CD4-positive, alpha-beta T cell treated with Interleukin-6 at 100 ng/mL for 8 hours (primary cell): ENCODE measurements at places on chromosomes 6 and 20.

- no peak for DNase-seq
These were observed 37.4 kb upstream of the ARMH2 start for GRCh38 chr6:24836109-24836508.

DNA sequence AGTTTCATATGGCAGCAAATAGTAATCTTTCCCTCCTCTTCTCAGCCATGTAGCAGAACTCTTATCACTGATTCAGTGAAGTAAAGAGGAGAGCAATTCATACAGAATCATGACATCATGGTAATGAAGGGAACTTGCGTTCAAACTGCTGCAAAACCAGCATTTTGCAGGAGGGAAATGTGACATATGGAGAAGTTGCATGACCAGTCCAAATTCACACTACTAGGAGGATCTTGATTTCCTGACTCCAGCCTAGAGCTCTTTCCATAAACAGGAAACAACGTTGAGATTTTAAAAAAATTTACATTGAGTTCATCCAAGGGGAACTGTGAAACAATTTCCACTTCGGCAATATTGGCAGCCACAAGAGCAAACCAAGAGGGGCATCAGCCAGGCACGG, 63.8 kb downstream of the MBOAT1 start:
- no peak for DNase-seq

DNA sequence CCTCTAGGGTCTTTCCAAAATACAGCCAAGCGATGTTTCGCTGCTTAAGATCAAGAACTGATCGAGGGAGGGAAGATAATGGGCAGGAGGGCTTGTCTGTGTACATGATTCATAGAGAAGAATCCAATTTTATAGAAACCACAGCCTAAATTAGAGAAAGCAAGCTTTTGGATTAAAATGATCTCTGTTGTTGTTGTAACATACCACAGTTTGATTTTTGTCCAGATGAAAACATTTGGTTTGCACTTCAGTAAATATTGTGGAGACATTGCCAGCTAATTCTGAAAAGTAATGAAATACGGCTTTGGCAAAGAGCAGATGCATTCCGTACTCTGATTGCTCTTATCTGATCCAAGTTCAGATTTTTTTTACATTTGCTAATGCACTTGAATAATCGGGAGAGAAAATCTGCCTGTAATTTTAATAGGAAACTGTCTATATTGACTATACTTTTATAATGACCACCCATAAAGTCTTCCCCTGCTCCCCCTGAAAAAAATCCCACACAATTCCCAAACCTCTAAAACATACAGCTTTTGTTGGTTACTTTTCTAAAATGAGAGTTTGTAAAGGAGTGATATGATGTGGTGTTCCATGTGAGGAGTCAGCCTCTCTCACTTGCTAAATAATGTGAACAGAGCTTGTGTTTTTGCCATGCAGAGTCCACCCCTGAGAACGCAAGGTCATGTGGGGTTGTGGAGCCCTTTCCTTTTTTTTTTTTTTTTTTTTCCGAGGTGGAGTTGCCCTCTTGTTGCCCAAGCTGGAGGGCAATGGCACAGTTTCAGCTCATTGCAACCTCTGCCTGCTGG, 199.9 kb downstream of the DTNBP1 start:
- no peak for DNase-seq

DNA sequence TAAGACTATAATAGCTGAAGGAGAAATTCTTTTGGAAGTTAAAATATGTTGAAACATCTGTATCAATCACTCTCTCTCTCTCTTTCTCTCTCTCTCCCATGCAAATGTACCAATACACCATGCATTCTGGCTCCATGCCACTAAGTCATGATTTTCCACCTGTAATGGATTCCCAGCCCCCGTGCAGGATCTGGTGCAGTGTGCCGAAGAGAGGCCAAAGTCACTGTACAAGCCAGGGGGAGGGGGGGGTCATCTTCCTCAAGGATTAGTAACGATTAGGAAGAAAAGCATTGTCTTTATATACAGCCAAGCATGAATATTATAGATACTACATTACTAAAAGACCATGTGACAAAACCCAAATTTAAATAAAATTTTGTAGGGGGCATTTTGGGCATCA, 725.1 kb downstream of the KIF16B start:
- no peak for DNase-seq

DNA sequence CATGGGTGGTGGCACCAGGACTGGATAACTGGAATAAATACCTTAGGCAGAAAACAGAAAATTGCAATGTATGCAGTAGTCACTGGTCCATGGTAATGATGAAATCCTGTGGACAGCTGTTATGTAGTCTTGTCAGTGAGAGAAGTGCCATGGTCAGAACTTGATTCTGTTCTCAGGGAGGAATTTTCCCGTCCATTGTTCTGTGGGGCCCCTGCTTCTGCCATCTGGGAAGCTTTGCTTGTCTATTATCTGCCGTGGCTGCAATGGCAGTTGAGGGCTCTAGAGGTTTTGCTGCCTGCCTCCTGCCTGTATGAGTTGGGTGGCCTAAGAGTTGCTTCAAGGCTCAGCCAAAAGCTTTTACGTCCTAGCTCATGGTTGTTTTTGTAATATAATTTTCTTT, 126.8 kb upstream of the SLC35B3 start:
- no peak for DNase-seq

DNA sequence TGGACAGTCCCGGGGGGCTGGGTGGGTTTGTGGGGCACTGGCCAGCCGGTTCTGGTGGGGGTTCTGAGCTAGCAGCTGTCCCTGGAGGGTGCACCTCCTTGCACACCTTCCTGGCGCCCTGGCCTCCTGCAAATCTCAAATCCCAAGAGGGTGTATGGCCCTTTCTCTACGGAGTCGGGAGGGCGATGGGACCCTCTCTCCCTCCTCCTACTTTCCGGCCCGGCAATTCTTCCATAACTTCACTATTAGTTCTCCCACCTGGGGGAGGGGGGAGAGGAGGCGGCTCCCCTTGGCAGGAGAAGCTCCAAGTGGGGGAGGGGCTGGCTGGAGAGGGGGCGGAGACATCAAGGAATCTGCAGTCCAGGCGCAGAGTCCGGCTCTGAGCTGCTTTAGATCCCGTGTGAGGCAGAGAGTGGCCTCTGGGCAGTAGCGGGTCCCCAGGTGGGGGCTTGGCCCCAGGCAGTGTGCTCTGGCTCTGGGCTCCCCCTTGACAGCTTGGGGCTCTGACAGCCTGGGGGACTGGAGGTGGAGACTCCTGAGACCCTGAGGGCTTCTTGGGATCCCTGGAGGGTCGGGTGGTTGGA, 1.4 kb upstream of the LAMA5 start:
- no peak for DNase-seq

DNA sequence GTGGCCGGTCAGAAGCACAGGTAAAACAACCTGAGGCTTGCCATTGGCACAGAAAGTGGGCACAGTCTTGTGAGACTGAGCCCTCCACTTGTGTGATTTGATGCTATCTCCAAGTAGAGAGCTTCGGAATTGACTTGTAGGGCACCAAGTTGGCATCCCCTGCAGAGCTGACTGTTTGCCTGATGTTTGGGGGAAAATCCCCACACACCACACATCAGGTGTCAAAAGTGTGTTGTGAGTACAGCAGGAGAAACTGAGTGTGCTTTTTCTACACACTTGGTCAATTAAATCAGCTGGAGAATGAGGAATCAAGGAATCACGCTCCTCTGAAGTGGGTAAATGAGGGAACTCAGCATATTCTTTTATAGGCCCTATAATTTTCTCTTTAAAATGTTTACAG, 989 bp downstream of the SERINC3 start:
- DNase-seq: no peak

- no peak for DNase-seq
These were observed 1.0 kb downstream of the GMEB2 start for GRCh38 chr20:63625771-63626423.

DNA sequence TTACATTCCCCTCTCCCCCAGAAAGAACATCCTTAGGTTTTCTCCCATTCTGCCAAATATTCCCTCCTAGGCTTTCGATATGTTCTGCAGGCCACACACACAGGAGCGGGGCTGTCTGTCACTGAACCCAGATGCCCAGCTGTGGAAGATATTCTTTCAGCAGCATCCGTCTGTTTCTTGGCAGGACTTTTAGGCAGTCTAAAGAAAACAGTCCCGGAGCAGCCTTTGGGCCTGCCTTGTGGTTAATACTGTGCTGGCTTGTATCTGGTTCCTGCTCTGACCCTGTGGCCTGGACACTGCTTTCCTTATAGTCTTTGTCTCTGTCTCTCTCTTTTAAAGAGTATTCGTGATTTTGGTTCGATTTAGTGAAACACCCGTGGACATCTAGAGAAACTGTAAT, 94.6 kb upstream of the SUPT3H start:
- DNase-seq: no peak

DNA sequence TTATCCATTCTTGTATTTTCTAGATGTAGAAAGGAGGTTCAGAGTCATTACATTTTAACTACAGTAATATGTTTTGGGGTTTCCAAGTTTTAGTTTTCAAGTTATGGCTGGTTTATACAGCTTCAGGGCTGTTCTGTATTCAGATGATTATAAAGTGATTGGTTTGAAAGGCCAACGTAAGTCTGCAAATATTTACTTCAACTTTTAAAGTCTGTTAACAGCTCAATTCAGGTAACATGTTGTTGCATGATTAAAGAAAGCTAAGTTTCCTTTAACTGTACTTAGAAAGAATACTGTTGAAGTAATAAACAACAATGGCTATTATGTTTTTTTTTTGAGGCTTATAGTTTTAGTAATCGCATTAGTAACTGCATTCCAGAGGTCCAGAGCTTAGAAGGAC, 22.8 kb upstream of the GCLC start:
- DNase-seq: no peak

DNA sequence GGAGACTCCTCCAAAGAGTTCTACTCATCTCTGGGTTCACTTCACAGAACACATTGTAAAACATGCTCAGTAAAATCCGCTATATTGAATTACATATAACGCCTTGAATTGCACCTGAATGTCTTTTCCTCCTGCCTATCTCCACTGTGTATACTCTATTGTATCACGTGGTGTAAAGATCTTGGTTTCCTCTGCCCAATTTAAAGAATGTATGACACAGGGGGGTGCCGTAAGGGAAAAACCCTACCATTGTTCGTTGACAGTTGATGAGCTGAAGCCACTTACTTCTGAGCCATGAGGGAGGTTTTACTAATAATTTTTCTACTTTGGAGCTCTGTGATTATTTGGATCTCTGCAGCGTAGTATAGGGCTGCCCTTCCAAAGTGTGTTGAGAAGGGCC, 6.0 kb downstream of the ASF1A start:
- DNase-seq: peak; percentile 30

DNA sequence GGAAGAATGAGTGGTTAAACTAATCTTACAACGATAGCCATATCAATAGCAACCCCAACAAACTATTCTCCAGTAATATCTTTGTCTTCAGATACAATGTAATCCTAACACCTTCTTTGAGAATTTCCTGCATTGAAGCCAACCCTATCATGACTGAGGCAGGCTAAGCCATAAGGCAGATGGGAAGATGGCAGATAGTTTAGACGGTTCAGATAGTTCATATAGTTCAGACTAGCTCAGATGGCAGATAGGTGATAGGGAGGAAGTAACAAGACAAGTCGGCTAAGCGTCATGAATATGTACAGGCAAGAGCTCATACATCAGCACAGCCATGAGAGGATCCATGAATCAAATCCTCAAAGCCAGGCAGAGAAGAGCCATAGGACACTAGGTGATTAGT, 39.1 kb upstream of the BEND6 start:
- no peak for DNase-seq

GRCh38 chr20:59576216-59576953, 28.0 kb upstream of the PHACTR3 start:
- no peak for DNase-seq

DNA sequence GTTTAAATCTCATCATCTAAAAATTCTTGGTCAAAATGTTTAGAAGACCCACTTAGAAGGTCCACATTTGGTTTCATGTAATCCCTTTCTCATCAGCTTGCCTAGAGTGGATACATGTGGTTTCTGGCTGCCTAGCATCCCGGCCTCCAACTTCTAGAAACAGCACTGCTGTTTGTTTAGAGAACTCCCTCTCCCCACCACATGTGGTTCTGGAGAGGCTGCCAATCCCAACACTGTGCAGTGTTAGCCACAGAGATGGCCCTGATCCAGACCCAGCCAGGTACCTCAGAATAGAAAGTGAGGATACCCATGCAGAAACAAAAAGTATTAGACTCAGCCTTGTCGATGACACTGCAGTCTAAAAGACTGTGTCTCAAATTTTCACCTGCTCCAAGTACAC, 241.8 kb downstream of the BCKDHB start:
- DNase-seq: no peak

DNA sequence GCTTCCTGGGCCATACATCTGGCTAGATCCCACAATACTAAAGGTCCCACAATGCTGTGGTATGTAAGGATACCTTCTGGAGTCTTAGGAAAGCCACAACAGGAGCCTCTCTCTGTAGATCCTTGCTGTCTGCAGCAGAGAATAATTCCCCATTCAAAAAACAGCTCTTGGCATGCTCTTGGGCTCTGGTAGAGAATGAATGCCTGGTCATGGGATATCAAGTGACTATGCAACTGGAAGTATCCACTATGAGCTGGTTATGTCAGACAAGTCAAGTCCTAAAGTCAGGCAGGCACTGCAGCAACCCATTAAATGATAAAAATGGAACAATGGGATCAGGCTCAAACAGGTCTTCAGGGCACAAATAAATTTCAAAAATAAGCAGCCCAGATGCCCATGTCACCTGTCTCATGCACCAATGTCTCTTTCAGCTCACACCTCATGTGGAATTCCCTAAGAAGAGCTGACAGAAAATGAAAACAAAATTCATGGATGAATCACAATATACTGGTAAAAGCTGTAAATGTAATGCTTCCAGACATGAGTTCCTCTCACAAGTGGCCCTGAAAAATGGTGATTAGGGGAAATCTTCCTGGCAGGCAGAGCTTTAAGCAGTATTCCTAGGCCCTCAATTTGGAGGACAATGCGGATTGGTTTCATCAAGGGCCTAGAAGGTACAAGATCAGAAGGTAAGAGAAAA, 4.3 kb downstream of the AK9 start:
- DNase-seq: no peak

DNA sequence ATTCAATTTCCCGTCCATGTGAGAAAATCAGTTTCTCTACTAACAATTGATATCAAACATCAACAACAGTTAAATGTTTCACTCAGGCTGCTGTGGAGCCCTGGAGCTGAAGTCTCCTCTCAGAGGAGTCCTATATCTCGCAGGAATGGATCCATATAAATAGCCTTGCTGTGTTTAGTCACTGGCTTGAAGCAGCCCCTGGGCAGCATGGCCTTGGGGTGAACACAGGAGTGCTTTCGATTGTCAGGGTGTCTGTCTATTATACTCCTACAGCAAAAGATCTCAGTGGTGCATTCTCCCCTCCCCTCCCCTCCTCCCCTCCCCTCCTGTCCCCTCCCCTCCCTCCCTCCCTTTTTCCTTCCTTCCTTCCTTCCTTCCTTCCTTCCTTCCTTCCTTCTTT, 141.9 kb downstream of the CCDC170 start:
- DNase-seq: no peak

- no peak for DNase-seq
These were observed 21.5 kb downstream of the TUBB2B start for GRCh38 chr6:3205913-3206312.

GRCh38 chr6:118649918-118650581, 1.3 kb downstream of the CEP85L start:
- no peak for DNase-seq
